Mesenteric fat pad (tissue), 1 donor: ENCODE measurements at places on chromosomes 12 and 14.

DNA sequence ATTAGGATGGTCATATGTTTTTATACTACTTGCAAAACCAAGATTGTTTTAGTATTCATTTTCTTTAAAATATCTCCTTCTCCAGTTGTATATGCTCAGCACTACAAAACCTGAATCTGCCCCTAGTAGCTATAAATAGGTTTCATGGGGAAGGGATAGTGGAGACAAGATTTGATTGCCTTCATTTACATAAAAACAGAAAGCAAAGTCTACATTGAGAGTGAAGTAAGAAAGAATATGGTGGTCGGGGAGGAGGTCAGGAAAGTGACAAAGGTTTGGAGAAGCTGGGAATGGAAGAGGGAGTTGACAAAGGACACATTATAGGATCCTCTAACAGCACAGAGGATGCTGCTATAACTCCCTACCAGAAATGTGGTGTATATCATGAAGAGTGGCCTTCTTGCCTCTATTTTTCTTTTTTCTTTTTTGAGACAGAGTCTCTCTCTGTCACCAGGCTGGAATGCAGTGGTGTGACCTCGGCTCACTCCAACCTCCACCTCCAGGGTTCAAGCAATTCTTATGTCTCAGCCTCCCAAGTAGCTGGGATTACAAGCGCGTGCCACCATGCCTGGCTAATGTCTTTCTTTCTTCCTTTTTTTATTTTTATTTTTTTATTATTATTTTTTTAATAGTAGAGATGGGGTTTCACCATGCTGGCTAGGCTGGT lies 6.6 kb upstream of the LRP6 start:
- no peak for DNase-seq

GRCh38 chr14:74935360-74935680 lies 12.3 kb upstream of the RPS6KL1 start:
- no peak for DNase-seq

GRCh38 chr12:116238149-116238548 lies 39.3 kb downstream of the MED13L start:
- DNase-seq, result no peak

GRCh38 chr14:48580692-48581091 lies 905.3 kb upstream of the MDGA2 start:
- no peak for DNase-seq

DNA sequence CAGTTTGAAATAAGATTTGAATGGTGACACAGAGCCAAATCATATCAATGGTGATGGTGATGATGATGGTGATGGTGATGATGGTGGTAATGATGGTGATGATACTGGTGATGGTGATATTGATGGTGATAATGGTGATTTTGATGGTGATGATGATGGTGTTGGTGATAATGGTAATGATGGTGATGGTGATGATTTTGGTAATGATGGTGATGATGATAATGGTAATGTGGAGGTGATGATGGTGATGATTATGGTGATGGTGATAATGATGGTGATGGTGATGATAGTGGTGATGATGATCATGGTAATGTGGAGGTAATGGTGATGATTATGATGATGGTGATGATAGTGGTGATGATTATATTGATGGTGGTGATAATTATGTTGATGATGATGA lies 311.9 kb upstream of the SFSWAP start:
- no peak for DNase-seq

GRCh38 chr12:94099632-94100031 lies 48.7 kb upstream of the PLXNC1 start:
- DNase-seq, result no peak

DNA sequence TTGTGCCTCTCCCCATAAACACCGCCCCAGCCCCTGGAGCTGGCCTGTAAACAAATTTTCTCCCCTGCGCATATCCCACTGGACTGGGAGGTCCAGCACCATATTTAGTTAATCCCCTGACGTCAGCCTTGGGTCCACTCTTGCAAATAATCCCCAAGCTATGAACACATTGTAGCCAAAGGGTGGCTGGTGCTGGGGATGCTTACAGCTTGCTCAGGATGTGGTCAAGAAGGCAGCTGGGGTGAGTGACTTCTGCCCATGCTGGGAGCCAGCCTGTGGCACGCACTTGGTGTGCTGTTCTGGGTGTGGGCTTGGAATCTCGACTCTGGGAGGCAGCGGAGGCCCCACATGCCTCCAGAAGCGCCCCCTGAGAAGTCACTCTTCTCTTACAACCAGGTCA lies 32.1 kb downstream of the CMKLR1 start:
- no peak for DNase-seq

DNA sequence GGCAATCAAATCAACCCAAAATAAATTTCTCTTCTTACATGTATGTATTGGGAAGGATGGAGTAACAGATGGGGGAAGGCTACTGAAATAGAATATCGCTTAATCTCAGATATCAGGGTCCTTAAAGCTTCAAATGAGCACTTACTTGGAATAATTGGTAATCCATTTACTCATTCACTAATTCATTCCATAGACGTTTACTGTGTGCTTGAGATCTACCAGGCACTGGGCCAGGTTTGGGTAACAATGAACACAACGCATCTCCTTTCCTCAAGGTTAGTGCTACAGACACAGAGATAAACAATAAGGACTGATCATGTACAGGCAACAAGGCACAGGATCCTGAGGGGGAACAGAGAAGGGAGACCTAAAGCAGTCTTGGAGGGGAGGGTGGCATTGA lies 54.4 kb upstream of the KRR1 start:
- DNase-seq, result no peak

DNA sequence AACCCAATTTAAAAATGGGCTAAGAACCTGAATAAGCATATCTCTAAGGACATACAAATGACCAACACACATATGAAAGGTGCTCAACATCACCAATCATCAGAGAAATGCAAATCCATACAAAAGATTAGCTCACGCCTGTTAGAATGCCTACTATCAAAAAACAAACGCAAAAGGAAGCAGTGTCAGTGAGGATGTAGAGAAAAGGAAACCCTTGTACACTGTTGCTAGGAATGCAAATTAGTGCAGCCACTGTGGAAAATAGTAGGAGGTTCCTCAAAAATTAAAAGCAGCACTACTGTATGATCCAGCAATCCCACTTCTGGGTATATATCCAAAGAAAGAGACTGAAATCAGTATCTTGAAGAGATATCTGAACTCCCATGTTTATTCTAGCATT lies 133.0 kb downstream of the CPNE8 start:
- no peak for DNase-seq

DNA sequence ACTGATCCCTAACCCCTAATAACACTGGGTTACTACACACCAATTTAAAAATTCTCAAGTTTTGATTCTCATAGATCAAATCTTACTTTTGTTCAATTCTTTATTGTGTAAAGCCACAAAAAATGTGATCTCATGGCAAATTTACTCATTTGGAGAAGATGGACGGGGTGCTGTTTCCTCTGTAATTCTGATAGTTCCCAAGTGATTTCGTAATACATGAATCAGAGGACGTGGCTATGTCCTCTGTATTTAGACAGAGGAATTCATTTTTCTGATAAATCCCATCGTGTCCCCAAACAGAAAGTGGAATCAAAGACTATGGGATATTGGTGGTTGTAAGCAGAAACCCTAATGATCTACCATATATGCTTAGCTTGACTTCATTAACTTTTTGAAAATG lies 76.6 kb upstream of the GNG2 start:
- DNase-seq, result no peak
